WTC11 (cell line): ENCODE measurements at places on chromosomes 5 and 9. TPM values are rescaled to one million over a fixed set of nuclear protein-coding genes. Genes with fewer than 3 reads are reported as not detected.
A peak's percentile ranks its signal among the peaks of the same experiment; 100 is the strongest.

DNA sequence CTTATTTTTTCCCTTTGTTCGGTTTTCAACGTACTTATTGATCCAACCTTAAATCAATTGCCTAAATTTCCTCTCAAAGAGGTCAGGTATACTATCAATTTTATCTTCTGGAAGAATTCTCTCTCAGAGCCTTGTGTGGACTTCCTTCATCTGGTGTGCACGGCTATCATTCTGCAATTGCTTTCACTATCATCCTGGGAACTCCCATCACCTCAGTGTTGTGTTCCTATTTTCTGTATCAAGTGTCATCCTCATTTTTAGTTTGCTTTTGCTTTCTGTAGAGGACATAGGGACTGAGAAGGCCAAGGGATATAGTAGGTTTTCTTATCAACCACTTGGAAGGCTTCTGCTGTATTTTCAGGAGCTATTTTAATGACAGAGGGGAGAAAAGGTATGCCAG is 11.3 kb downstream of the STOM start:
- DNase-seq = no peak

DNA sequence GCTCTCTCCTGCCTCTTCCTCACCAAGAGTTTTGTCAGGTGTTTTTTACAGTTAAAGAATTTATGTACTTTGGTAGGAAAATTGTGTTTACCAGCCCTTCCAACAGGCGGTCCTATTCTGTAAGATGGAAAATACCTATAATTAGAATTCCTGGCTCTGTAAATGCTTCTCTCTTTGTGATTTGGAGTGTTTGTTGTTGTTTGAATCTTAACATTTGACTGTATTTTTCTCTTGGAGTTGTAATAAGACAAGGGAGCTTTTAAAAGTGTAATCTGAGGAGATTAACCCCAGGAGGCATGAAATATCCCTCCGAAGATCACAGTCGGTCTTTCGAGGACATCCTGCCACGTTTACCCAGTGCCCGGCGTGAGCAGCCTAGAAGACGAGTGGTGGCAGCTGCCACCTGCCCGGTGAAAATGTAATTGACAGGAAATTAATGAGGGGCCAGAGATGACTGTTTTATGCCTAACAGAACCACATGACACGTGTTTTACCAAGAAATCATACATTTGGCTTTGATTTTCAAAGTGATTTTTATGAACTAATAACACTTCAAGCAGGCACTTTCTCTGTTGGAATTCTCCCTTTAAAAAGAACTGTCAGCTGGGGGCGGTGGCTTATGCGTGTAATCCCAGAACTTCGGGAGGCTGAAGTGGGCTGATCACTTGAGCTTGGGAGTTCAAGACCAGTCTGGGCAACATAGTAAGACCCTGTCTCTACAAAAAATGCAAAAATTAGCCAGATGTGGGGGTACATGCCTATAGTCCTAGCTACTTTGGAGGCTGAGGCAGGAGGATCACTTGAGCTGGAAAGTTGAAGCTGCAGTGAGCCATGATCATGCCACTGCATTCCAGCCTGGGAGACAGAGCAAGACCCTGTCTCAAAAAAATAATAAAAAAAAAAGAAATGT is 20.0 kb downstream of the ANKRD33B start:
- DNase-seq = no peak

DNA sequence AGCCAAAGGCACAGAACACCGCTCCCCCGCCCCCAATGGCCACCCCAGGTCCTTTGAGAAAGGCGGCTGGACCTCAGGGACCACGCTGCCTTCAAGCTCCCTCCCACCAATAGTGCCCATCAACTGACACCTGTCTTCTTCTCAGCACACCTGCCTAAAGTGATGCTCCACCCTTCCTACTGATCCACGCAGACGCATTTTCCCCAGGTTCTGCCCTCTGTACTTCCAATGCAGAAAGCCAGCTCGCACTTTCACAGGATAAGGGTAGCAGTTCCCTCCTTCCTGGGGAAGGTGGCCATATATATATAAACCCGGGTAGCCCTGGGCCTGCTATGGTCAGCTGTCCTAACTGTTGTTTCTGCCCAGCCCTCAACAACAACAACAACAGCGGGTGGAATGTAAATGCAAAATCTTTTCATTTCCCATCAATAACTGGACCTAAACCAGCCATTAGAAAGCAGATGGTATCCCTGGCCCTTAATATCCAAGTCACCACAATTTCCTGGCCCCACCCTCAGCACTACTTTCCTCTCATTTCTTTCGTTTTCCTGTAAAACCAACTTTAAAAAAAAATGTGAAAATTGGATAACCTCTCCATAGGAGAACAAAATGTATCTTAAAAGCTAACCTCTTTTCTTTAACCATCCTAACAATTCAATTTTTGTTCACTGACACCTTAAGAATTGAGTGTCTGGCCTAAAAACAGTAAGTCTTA is 1.7 kb downstream of the GOLM1 start:
- no peak for DNase-seq

DNA sequence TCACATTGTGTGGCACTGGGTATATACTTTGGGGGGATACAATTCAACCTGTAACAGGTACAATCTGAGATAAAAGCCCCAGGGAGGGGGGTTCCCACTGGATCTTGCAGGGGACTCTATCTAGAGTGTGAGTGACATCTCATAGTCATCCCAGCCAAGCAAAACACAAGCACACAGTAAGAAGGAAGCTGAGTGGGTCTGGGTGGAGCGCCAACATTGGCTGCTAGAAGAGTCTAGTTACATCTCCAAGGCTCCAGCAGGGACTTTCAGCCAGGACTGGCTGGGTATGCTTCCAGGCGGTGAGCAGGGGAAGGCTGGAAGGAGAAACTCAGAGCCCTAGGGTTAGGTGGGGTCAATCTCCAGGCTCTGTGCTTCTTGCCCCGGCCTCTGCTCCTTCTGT is 53.0 kb downstream of the IL31RA start:
- no peak for DNase-seq

CCDC187 gene
- total RNA-seq = 0.02 to 0.04 TPM in 2 of 3 replicates, not detected in the other

SMIM27 gene
- 13.6 to 20.5 TPM (median 14.5 TPM) in 3 replicates for total RNA-seq

ECM2 gene
- total RNA-seq = not detected in 3 replicates

DNA sequence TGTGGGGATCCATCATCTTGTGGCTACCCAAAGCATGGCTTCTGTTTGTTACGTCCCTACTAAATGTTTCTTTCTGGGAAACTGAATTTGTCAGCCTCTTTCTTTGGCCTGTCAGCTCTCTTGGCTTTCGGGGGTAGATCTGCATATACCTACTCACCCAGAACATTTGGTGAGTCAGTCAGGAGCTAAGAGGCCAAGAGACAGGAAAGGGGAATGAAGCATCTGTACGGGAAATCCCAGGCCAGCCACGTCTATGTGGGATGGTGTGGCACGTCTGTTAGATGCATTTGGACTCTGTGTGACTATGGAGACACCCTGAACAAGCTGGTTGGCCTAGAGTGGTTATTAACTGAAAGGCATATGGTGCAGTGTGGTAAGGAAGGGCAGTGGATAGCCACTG is 58.1 kb downstream of the CDO1 start:
- DNase-seq = no peak

ORM2 gene
- total RNA-seq = 0.73 to 1.6 TPM (median 1.0 TPM) in 3 replicates

- no peak for DNase-seq
Observed at GRCh38 chr9:27339661-27340284, 42.8 kb upstream of the EQTN start.

- DNase-seq = peak; percentile 56
Observed at GRCh38 chr5:98796197-98796972, 22.9 kb downstream of the RGMB start.

TRPM3 gene
- total RNA-seq = 5.4 to 7.5 TPM (median 5.5 TPM) in 3 replicates

GRCh38 chr9:87556821-87557220 is 59.2 kb downstream of the DAPK1 start:
- DNase-seq = no peak

CAMSAP1 gene
- 33.5 to 40.5 TPM (median 35.8 TPM) in 3 replicates for total RNA-seq

- no peak for DNase-seq
Observed at GRCh38 chr5:126656401-126657007, 55.8 kb downstream of the PHAX start.

IL7R gene
- 0.57 to 1.1 TPM (median 0.62 TPM) in 3 replicates for total RNA-seq

DNA sequence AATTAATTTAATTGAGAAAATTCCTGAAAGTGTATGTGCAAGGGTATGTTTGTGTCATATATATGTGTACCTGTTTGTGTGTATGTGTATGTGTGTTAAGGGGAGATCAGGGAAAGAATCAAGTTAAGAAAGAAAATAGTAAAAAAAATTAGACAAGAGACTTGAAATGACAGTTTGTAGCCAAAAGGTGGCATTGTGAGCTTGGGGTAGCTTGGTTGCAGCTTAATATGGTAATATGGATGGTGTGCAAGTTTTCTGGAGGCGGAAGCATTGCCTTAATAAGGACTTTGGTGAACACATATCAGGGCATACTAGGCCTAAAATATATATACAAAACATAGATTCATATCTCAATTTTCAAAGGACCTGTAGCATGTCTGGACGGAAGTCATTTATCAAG is 129.9 kb downstream of the INSYN2B start:
- no peak for DNase-seq

UBAP2 gene
- 55.5 to 63.9 TPM (median 55.6 TPM) in 3 replicates for total RNA-seq

FSTL4 gene
- total RNA-seq = 5.0 to 6.6 TPM (median 6.1 TPM) in 3 replicates

GRCh38 chr5:103450333-103451061 is 112.1 kb downstream of the NUDT12 start:
- DNase-seq = no peak

P4HA2 gene
- 15.1 to 19.0 TPM (median 17.8 TPM) in 3 replicates for total RNA-seq

- DNase-seq = no peak
Observed at GRCh38 chr5:151258201-151258611, 5.2 kb downstream of the GM2A start.

DNA sequence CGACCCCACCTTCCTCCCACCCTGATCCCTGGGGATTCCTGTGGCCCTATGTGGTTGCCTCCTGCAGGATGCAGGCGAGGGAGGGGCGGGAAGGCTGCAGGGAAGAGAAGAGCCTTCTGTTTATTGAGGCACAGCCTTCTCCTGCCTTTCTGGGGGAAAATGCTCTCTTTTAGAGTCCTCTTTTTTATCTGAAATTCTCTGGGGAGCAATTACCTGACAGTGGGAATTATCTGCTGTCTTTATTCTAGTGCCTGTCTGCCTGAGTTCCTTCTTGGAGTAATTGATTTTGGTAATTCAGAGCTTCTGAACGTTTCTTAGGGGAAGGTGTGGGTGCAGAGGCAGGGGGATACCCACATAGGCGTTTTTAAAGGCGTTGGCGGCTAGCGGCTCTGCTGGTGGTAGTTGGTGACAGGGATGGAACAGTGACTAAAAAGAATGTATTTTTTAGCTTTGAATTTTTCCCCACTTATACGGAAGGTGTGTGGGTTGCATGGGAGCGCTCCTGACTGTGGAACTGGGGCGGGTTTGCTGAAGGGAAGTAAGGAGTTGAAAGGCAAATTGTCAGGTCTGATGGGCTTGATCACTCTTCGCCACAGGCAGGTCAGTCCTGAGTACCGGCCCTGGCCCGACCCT is 35.2 kb upstream of the DAB2IP start:
- DNase-seq = no peak

DNA sequence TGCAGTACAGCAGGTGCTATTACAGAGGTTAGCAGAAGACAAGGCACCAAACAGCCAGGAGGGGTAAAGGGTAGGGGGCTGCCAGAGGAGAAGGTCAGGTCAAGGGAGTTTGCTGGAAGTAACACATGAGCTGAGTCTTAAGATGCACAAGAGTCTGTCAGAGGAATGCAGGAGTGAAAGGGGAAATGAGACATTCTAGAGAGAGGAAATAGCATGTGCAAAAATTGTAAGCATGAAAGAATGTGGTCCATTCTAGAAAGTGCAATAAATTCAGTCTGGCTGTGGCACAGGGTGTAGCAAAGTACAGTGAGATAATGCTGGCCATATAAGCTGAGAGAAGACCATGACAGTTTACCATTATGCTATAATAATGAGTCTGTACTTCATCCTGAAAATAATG is 6.6 kb downstream of the GOLGA1 start:
- no peak for DNase-seq

- DNase-seq = no peak
Observed at GRCh38 chr5:20157089-20157488, 169.1 kb upstream of the CDH18 start.

GPRIN1 gene
- total RNA-seq = 5.4 to 8.5 TPM (median 5.8 TPM) in 3 replicates

- no peak for DNase-seq
Observed at GRCh38 chr5:136090319-136090718, 42.3 kb upstream of the SMAD5 start.

DNA sequence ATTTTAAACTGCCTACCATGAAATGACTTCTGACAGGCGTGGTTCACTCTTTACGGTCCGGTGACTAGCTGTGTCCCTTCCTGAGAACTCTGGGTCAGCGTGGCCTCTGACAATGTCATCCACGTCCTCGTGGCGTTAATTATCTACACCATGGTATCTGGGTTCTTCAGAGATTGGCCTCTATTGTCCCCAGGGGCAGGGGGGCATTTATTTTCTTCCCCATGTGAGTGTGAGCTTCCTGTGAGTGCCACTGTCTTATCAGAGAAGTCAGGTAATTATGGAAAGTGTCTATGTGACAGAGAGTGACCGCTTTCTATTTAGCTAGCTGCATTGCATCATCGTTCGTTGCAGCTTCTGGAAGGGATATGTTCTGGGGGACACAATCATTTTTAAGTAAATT is 77.2 kb downstream of the FBXL7 start:
- DNase-seq = no peak

DNA sequence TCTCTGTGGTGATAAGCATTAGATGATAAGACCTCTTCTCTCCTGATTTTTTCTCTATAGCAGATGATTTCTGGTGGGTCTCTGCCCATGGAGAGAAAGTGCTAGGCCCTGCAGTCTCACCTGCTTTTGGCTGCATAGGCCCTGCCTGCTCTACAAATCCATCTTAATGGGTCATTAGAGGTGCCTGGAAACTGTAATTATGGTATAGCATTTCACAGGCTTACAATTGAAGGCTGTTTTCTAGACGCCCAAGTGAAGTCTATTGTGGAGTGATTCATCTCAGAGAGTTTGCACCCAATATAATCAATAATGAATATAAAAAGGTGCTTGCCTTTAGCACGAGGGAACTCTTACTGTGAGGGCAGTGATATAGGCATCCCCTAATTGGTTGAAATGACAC is 33.8 kb downstream of the NEUROG1 start:
- DNase-seq = no peak

PCDHGA2 gene
- total RNA-seq = 0.66 to 0.96 TPM (median 0.94 TPM) in 3 replicates

CATSPER3 gene
- 0.34 to 0.44 TPM (median 0.37 TPM) in 3 replicates for total RNA-seq

DNA sequence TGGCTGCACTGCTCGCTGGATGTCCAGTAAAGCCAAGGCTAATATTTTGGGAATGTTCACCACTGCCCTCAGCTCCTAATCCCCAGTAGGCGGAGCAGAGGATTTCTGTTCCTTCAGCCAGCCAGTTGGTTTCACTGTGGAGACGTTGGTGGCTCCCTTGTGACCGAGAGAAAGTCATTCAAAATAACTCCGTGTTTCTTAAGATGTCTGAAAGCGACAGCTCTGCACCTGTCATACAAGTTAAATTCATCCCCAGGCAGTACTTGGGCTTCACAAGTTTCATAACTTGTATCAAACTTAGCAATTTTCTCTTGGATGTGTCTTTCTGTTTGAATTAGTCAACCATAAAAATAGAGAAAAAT is 382 bp upstream of the CDKN2B start:
- DNase-seq = no peak

PKD2L2 gene
- total RNA-seq = 0.21 TPM in 1 of 3 replicates, not detected in the others

DNA sequence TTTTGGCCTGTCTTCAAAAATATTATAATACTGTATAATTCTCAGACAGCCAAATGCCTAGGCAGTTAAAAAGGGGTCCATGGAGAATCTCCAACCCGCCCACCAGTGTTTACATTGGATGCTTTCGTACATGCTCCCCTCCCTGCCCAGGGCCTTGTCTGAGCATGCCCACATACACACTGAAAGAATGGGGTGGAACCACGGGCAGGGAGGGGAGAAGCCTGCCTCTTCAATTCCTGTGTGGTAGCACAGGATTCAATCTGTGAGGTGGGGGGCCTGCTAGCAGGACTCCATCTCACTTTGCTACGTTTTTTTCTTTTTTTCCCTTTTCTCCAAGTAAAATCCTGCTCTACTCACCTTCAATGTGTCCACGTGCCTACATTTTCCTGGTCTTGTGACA is 314.7 kb upstream of the GRAMD2B start:
- peak; percentile 15 for DNase-seq

RNF224 gene
- total RNA-seq = 0.32 to 0.59 TPM (median 0.41 TPM) in 3 replicates

SPATA31C1 gene
- total RNA-seq = not detected in 3 replicates
